Vagina (tissue), 2 donors: ENCODE measurements at places on chromosomes 11 and 22.

DNA sequence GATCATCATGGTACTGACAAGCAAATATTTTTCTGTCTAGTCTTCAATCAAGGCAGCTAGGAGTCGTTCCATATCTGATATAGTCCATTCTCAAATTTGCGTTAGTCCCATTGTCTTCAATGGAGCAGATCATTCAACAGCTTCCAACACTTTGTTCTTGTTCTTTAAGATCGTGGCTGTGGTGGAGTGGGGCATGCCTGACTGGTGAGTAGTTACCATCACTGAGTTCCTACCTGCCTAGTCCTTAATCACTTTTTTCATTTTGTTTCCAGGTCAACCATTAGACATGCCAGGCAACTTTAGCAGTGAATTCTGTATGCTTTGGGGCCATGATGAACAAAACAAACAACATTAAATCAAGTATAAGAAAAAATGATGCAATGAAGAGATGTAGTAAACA is 693.1 kb upstream of the KIRREL3 start:
- DNase-seq: no peak

- no peak for DNase-seq
These were observed 404.3 kb downstream of the JRKL start for GRCh38 chr11:96794152-96794551.

GRCh38 chr11:32396331-32396730 is 39.0 kb downstream of the WT1 start:
- no peak for DNase-seq

DNA sequence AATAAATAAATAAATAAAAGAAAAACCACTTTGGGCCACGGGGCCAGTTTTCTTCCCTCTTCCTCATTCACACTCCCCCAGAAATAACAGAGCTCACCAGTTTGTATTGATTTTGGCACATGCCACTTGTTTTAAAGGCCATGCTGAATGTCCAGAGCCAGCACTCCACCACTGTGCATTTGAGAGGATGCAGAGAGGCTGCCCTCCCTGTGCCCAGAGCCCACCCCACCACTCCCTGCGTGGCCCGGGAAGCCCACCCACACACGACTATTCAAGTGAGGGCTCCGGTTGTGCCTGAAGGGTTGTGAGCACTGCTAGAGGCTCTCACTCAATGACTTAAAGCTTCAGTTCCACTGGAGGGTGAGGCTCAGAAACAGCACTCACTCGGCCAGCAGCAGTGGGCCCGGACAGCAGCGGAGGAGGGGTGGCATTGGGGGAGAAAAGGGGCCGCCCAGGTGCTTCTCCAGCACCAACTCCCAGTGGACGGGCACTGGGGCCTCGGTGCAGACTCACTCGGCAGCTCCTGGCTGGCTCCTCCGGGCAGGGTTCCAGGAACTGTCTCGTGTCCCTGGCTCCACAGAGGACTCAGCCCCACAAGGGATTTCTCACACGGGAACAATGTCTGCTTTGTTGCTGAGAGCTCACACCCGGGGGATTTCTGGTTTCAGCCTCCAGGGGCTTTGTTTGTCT is 112.7 kb downstream of the SHANK2 start:
- DNase-seq: no peak

DNA sequence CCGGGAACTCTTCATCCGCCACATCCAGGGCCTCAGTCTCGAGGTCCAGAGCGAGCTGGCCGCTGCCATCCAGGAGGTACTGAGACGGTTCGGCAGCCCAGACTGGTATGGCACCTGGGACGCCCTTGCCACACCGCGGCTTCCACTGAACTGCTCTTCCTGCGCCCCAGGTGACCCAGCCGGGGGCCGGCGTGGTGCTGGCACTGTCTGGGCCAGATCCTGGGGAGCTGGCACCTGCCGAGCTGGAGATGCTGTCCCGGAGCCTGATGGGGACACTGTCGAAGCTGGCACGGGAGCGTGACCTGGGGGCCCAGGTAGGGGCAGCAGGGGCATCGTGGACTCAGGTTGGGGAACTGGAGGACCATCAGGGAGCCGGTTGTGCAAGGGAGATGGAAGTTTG is 1.4 kb downstream of the CCDC88B start:
- no peak for DNase-seq

DNA sequence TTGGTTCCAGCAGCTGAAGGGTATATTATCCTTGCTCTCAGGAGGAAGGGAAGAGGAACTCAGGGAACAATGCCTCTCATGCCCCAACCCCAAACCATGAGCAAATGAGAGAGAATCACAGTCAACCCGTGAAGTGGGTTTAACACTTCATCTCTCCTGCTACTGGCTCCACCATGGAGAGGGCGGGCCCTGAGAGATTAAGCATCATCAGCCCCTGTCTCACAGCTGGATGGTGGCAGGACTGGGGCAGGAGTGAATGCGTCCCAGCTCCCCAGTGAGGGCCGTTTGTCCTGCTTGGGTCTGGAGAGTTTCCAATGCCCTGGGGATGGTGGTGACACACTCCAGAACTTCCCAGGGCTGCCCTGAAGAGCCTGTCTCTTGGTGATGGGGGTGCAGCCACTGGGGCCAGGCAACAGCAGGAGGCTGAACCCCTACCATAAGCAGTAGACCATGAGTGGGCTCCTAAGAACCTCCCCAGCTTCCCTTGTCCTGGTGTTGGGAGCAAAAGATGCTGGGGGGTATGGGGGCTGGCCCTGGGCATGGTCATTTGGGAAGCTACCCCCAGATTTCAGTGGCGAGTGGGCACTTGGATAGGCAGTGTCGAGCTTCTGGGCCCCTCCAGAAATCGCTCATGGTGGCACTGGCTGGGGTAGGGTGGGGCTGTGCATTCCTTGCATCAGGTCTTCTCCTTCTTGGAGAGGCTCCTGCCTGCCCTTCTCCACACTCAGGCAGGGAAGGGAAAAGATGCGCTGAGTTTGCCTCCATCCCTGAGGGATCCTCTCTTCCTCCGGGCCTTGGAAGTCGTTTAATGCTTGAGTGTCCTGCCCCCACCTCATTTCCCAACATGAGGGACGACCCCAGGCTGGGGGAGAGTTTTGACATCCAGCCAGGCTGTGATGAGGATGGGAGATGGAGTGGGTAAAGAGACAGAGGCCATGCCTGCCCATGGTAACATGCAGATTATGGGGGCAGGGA is 157.5 kb downstream of the ST3GAL4 start:
- no peak for DNase-seq

GRCh38 chr11:3139086-3139440 is 26.0 kb downstream of the OSBPL5 start:
- no peak for DNase-seq
